GM23248 (cell line): ENCODE measurements at places on chromosomes 2 and 18.

DNA sequence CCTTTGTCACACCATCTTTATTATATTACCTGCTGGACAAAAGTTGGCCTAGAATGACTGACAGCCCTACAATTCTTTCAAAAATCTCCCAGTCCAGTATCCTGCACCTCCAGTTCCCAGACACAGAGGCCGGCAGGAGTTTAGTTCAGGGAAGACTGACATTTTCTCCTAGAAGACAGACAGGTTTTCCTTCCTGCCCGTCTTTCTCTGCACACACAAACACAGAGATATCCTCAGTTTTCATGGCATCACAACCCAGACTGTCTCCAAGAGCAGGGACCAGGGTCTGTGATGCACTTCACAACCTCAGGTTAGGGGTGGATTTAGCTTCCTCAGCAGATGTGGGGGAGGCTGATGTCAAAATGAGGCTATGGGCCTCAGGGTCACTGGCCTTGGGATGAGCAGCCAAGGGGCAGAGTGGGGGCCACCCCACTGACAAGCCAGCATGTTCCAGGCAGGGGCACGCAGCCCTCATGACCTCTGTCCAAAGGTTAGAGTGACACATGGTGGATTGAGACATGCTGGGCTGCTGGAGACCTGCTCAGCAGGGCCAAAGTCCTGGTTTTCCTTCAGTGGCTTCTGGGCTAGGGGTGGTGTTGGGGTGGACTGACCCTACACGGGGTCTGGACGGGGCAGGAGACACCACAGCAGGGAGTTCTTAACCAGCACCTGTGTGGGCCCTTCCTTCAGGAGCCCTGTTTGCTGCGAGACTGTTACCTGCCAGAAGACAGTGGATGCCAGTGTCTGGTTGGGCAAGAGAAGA, 70.5 kb downstream of the SFXN5 start:
- no peak for DNase-seq

- DNase-seq = peak; percentile 49
These were observed 130.9 kb upstream of the RND3 start for GRCh38 chr2:150618245-150618895.

DNA sequence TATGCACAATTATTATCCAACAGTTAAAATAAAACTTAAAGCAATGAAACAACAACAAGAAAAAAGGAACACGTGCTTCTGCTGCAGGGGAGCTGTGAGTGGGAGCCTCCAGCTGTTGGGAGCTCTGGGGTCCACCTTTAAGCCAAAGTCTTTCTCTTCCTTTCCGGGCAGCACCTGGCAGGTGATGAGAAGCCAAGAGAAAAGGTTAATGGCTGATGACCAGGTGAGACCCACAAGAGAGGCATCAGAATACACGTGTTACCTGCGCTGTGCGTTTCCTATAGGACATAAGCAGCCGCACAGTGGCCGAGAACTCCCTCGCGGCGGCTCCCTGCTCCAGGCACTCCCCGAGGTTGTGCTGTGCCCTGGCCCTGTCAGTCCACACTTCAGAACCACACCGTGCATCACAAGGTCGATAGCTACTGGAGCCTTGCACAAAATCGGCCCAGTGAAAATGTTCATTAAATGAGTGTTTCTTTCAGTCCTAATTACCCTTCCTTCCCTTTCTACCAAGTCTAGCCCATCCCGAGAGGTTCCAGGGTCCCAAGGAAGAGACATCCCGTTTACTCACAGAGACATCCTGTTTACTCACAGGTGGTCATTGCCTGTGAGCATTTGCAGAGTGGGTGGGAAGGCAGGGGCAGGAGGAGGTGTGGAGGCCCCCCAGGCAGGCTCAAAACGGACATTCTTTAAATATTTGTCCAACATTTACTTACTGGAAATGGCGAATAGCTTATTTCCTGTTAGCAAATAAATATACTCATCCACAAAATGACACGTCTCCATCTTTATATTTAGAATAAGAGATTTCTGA, 44.9 kb upstream of the ASB18 start:
- DNase-seq = no peak

DNA sequence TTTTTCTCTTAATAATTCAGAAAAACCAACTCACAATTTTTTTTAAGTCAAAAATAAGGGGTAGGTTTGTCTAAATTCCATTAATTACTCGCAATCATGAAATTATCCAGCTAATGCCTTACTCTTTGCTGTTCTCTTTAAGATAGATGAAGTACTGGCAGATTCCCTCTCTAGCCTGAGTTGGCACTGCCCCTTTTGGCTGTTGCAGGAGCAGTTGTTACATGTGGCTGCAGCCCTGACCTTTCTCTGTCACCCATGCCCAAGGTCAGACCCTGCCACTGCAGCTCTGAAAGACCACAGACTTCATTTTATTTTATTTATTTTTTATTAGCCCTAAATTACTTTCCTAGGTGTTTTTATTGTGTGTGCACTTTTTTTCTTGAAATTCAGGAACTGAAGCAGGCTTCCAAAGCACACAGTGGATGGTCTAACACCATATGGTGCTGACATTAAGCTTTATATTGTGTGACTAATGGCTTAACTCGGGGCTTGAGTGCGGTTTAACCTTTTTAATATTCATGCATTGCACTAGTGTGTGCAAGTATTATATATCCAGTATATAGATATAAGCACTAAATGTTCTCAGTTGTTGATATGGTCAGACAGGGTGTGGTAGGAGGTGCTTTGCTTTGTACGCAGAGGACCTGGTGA, 313.0 kb downstream of the CDH2 start:
- no peak for DNase-seq

DNA sequence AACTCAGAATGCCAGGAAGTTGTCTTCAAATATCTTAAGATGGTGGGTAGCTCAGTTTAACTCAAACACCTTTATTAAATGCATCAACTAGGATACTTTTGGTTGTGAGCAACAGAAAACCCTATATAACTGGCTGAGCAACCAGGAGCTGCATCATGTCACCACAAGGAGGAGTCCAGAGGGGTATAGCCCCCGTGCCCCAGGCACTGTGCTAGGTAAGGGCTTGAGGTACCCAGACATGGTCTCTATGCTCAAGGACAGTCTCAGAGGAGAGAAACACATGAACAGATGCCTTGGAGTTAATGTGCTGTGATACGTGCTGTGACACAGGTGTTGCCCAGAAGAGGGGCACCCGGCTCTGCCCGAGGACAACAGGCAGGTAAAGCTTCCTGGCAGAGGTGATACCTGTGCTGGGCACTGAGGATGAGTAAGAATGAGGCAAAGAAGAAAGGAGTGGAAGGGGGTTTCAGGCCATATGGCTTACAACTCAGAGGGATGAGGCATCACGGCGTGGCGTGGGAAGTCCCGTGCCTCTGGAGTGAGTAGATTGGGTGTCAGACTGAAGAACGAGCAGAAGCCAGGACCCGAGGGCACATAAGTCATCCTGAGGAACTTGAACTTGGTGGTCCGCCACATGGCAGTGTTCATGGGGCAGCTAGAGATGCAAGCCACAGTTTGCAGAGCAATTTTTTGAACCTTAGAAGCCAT, 32.0 kb upstream of the CAB39 start:
- DNase-seq = peak; percentile 54

DNA sequence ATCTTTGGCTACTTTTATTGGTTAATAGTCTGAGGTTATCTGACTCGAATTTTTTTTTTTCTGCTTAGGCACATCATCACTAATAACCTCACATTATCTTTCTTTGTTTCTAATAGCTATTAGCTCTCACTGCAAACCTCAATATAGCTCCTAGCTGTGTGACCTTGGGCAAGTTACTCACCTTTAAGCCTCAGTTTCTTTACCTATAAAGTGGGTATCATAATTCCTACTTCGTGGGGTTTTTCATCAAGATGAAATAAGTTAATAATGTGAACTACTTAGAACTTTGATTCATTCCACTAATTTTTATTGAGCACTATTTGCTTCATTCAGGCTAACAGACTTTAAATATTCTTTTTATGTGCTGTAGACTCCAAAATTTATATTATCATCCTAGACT, 55.5 kb downstream of the AGPS start:
- DNase-seq = no peak

DNA sequence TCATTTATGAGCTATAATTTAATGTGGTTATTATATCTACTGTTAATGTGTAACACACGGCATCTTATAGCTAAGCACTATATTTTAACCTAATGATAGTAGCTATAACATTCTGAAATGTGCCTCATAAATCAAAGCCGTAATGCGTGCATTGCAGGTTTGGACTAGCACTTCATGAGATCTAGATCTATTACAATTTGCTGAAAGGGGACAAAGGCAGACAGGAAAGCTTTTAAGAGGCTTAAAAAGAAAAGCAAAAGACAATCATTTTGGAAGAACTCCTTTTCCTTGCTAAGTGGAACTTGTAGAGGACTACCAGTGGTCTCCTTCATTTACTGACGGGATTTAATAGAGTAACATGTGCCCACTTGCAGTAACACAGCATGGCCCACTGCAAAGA, 213.1 kb downstream of the NBAS start:
- no peak for DNase-seq

DNA sequence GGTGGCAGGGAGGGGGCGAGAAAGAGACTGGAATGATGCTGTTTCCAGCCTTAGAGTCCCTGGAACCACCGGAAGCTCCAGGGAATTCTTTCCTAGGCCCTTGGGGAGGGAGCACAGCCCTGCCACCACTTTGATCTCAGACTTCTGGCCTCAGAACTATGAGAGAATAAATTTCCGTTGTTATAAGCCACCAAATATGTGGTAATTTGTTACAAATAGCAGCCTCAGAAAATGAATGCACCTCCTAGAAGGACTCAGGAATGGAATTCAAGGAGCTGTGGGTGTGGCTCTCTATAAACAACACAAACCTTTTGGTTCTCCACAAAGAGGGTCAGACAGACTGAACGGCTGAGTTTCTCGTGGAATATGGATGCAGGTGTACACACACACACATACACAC, 144.5 kb downstream of the ACKR3 start:
- DNase-seq = no peak

- no peak for DNase-seq
These were observed 98.2 kb upstream of the MAP3K20 start for GRCh38 chr2:172977270-172978062.

DNA sequence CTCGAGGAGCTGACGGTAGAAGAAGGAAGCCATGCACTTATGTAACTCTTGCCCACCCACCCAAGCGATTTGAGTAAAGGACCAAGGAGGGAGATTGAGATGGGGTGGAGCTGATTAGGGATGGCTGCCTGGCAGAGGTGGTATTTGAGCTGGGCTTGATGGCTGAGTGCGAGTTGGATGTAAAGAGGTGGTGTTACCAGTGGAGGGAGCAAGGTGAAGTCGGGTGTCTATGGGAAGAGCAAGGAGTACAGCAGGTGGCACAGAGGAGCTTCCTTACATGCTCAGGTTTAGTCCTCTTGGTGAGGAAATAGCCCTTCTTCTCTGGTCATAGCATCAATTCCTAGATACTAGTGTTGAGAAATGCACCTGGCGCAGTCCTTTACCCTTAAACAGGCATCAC, 294.2 kb upstream of the SKOR2 start:
- DNase-seq = no peak

- no peak for DNase-seq
These were observed 39.7 kb downstream of the DHX57 start for GRCh38 chr2:38835990-38836389.

DNA sequence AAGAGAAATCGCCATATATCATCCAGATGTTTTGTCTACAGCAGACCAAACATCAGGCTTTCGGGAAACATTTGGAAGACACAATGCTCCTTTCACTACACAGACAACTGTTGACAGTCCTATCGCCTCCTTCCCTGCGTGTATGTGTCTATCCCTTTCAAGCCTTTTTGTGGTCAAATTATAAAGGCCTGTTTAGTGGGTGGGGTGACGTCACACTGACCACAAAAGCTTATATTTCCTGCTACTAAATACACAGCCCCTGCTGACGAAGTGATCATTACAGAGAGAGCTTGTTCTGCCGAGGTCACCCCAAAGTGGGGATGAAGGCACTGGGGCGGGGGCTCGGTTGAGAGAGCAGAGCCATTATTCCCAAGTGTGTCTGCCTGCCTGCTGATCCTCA, 302.7 kb upstream of the TNP1 start:
- DNase-seq = peak; percentile 81

GRCh38 chr2:240215676-240216051, 75.2 kb upstream of the OTOS start:
- DNase-seq = no peak

DNA sequence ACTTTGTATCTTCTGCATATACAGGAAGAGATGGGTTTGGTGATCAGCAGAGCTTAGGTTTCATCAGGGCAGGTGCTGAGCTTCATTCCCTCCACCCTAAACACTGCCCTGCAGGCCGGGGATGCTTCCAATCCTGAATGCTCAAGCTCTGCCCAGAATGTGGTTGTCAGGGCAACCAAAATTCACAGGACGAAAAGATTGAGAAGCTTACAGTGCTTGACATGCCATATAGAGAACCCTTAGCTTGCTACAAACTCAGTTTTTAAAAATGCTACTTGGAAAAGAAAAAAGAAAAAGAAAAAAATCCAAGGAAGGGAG, 65.6 kb downstream of the SH3RF3 start:
- no peak for DNase-seq

DNA sequence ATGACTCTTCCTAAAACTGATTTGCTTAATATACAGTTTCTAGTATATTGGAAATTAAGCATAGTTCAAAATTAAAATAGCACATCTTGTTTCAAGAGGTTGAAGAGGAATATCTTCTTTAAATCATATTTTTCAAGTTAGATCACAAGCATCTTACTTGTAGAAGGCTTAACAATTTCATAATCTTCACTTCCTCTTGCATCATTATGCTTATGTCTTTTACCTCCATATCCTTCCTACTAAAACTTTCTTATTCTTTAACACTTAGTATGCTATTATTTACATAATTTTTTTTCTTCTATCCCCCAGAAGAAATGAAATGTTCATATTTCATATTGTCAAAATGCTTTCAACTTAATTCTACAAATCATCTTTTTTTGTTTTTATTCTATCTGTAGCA, 1354.9 kb upstream of the TMEFF2 start:
- DNase-seq = no peak

- no peak for DNase-seq
These were observed 69.8 kb downstream of the CTIF start for GRCh38 chr18:48608581-48608980.

- no peak for DNase-seq
These were observed 135.1 kb upstream of the ID2 start for GRCh38 chr2:8546612-8547283.

DNA sequence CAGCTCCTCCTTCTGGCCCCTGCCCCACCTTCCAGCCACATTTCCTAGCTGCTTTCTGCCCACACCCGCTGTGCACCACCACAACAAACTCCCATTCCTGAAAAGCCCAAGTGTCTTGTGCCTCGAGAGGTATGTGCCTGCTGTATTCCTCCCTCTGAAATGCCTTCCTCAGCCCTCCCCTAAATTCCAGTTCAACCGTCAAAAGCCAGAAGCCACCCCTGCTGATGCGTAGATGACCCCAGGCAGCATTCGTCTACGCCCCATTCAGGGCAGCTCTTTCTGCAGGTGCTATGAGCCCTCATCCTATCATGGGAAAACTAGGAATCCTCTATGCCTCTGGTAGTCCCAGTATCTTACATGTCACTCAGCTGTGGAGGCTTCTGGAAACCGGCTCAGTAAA, 71.7 kb downstream of the DNMT3A start:
- no peak for DNase-seq
